Activated CD4-positive, alpha-beta T cell treated with anti-CD3 and anti-CD28 coated beads for 36 hours (primary cell): ENCODE measurements at places on chromosomes 4 and X. TPM values are rescaled to one million over a fixed set of nuclear protein-coding genes. Genes with fewer than 3 reads are reported as not detected.

DNA sequence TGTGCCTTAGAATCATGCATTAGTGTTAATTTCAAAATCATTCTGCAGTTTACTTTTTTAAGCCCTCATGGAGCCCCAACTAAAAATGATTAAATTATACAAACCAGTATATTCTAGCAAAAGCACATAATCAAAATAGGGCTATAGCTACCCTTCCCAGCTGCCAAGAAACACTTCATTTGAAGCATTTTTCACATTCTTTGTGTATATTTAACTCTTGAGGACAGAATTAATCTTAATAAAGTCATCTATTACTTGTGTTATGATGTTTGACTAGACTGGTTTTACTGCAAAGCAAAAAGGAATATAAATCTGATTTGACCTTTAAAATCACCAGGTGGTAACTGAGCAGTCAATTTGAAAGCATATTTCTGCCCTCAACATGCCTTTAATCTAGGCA, 145.1 kb downstream of the PRDM5 start:
- DNase-seq, result no peak

- DNase-seq, result peak; percentile 75
Measured at GRCh38 chrX:24371391-24371972, 11.0 kb downstream of the SUPT20HL1 start.

DNA sequence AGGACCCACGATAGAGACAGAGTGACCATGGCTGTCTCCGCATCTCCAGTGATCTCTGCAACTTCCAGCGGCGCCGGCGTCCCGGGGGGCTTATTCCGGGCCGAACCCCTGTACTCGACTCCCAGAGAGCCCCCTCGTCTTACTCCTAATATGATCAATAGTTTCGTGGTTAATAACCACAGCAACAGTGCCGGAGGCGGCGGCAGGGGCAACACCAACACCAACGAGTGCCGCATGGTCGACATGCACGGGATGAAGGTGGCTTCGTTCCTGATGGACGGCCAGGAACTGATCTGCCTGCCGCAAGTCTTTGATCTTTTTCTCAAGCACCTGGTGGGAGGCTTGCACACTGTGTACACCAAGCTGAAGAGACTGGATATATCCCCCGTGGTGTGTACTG, 343 bp downstream of the DACH2 start:
- DNase-seq, result no peak

DNA sequence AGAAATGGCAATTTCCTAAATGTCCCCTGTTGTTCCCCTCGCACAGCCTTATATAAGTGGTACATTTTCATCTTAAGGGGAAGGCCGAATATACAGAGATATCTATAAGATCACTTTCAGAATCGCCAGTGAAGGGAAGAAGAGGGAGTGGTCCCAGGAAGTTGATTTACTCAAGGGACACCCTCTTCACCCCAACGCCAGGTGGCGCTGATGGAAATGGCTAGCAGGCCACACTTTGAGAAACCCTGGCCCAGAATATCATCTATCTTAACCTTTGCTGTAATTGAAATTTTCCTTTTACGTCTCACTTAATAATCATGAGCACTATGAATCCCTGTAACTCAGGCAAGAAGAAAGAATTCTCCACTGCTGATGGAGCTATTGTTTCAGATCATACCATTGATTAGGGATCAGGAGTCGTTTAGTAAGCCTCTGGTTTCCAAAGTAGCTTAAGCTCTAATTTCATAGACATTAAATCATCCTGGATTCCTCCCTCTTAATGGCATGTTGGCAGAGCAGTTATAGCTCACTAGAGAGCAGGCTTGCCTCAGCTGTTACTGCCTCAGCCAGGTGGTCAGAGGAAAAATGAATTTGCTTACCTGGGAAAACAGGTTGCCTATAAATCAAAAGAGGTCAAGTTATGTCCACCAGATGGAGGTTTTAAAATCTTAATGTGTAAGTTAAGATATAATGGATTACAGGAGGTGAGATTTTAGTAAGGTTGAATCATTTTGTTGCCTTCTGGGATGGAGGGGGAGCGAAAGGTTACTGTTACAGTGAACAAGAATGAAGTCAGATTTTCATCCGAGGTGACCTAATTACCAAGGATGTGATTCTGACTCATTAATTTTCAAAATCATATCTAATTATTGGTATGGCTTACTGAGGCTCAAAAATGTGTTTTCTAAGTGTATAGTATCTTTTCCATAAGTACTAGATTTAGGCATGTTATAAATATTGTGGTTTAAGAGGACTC, 941.2 kb upstream of the TENM3 start:
- DNase-seq, result peak; percentile 59

- DNase-seq, result no peak
Measured at GRCh38 chr4:177100307-177100706, 209.4 kb upstream of the NEIL3 start.

Gene MAGEA10
- total RNA-seq, result not detected

- no peak for DNase-seq
Measured at GRCh38 chrX:26253526-26253925, 37.6 kb downstream of the MAGEB5 start.

DNA sequence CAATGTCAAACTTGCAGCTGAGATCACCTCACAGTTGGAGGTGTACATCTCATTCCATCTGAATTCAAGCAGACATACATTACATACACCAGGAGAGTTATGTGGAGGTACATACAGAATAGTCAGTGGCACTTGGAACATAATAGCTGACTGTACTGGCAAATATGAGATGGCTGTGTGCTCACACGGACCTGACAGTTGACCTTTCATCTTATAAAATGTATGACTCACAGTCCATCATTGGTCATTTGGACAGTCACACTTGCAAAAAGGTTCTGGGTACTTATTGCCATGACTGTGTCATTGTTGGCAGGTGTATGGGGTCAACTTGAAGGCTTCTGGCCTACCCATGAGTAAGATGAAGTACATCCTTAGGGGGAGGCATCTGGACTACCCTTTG, 88.6 kb upstream of the WDR1 start:
- no peak for DNase-seq

Gene REELD1
- total RNA-seq, result 0.09 TPM

GRCh38 chr4:147958489-147959065, 226.7 kb downstream of the ARHGAP10 start:
- no peak for DNase-seq

DNA sequence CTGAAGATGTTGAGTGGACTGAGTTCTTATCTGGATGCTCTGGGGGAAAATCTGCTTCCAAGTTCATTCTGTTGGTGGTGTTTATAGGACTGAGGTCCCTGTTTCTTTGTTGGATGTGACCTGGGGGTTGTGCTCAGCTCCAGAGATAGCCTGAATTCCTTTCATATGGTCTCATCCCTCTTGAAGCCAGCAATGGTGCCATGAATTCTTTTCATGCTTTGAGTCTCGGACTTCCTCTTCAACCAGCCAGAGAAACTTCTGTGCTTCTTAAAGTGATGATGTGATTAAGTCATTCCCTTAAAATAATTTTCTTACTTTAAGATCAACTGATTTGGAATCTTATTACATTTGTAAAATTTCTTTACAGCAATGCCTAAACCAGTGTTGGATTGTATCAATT, 233.8 kb upstream of the UGT8 start:
- no peak for DNase-seq

DNA sequence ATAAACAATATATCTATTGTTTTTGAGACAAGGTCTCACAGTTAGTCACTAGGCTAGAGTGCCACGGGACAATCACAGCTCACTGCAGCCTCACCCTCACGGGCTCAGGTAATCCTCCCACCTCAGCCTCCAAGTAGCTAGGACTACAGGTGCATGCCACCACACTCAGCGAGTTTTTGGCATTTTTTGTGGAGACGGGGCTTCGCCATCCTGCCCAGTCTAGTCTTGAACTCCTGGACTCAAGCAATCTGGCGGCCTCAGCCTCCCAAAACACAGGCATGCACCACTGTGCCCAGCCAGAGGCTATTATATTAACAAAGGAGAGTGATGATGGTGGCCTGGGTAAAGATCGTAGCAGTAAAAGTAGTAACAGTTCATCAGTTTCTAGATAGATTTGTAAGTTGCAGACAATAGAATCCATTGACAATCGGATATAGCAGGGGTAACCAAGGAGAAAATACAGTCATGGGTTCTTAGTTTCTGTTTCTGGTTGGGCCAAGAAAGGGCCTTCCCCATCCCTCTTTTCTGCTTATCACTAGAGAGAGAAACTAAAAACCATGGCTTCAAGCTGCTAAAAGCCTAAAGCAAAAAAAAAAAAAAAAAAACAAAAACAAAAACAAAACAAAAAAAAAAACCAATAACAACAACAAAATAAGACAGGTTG, 60.6 kb downstream of the ANXA10 start:
- no peak for DNase-seq

DNA sequence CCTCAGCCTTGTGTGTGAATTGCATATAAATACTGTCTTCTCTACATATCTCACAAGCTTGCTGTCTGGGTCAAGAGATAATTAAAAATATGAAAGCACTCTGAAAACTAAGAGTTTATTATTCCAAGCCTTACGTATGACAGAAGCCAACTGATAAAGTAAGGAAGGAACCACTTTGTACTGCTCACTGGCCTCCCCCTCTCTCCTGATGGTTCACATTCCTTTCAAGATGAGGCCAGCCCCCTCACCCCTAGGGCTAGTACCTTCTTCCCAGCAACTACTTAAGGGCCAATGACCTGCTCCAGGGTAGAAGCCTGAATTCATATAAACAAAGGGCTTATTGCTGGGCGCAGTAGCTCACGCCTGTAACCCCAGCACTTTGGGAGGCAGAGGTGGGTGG, 5.4 kb upstream of the SOWAHD start:
- no peak for DNase-seq

Gene PF4V1
- total RNA-seq, result not detected

DNA sequence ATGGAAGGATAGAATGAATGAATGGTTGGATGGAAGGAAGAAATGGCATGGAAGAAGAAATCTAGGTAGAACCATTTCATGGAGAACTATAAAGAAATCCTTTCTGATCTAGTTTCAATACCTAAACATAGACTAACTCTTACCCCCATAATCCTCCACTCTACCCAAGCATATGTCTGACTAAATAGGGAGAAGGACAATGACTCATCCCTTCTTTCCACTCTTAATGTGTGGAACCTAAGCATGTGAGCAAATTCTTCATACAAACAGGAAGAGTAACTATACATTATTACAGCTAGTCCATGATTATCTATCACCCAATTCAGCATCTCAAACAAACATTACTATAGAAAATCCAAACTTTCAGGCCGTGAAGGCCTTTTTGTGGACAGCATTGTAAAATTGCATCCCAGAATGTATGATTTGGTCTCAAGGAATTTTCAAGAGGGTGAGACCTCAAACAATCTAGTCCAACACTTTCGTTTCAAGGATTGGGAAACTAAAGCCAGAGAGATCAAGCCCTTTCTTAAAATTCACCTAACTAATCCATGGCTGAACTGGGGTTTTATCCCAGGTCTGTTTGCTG, 11.2 kb downstream of the C1QTNF7 start:
- DNase-seq, result no peak

DNA sequence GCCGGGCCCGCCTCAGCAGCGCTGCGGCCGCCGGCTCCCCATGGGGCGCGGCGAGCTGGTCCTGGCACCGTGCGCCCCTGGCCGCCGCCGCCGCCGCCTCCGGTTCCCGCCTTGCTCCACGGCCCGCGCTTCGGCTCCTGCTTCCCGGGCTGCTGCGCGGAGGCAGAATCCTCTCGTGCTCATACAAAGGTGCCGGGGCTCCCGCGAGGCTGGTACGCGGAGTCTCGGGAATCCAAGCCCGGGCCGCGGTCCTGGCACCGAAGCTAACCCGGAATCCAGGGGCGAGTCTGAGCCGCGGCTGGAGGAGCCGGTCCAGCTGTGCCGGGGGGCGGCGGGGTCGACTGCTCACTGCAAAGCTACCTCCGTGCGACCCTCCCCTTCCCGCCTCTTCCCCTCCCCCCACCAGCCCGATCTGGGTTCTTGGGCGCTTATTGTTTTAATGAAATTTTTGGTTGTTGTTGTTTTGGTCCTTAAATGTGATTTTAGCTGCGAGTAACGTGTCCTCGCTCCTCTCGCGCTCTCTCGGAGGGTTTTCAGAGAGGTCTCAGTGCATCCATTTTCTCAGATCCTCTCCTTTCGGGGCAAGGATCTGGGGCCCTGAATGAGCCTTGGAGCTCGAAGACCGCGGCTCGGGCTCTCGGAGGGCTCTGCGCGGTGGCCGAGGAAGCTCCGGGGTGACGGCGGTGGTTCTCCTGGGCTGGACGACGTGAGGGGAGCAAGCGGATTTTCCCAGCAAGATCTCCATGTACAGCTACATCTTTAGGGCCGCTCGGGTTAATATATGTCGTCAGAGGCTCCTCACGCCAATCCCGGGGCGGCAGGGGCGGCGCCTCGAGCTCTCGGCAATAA, at the start of gene HAND2:
HAND2 (minus strand) TSS at position 753 of the 849 bp plus-strand sequence. CDS start 940 bp downstream, outside the sequence.
- DNase-seq, result peak; percentile 44

GRCh38 chrX:46485897-46486296, 59.3 kb downstream of the ZNF674 start:
- DNase-seq, result peak; percentile 46

DNA sequence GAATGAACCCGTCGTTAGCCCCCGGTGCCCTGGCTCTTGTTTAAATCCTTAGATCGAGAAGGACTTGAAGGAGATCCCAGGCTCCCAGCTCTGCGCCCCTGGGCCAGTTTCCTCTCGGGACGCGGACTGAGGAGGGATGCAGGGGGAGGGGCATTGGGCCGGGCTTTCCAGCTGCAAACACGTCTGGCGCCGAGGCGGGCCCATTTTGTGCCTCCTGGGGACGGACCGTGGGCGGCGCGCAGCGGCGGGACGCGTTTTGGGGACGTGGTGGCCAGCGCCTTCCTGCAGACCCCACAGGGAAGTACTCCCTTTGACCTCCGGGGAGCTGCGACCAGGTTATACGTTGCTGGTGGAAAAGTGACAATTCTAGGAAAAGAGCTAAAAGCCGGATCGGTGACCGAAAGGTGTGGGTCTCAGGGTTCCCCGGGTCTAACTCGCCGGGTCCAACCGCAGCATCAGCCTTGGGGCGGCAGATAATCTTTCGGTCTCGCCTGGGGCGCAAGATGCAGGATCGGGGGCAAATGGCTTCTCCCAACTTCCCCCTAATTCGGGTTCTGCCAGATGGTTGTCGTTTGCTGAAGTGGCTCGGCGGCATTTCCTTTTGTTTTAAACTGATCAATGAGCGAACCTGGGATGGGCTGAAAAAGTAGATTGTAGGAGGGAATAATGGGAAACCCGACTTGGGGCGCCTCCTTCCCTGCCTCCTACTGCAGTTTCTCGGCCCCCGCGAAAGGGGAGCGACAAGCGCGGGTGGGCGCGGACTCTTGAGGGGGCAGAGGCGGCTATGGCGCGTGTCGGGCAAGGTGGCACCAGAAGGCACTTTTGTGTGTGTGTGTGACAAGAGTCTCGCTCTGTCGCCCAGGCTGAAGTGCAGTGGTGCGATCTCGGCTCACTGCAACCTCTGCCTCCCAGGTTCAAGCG, 2.9 kb downstream of the PDGFRA start:
- DNase-seq, result peak; percentile 17

Gene NPY5R
- total RNA-seq, result not detected

DNA sequence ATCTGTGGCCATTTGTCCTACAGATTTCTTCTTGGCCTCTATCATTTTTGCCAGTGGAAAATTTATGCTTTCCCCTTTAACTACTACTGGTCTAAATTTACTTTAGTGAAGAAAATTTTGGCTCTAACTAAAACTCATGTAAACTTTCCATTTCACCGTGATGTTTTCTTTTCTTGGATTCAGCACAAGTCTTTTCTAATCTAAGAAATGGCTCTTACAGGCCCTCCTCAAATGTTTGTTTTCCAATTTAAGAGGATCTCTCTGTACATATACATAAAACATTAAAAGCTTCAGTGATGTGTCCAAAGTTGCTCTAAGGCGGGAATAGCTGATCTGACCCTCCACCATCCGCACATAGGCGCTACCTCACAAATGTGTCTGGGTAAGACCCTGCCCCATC, 68.1 kb downstream of the MAML3 start:
- DNase-seq, result no peak
